Chondrocyte (in vitro differentiated cells): ENCODE measurements at places on chromosomes 1 and 21. TPM values are rescaled to one million over a fixed set of nuclear protein-coding genes. Genes with fewer than 3 reads are reported as not detected.

LEFTY2 gene
- total RNA-seq = 10.2 to 39.6 TPM (median 38.3 TPM) in 3 replicates

GRCh38 chr1:39132505-39133339 is 71.8 kb upstream of the MACF1 start:
- DNase-seq = no peak
- H3K4me3 ChIP-seq = peak overlapping the region; percentile 26
- H3K36me3 ChIP-seq = no peaks in the 10 kb centered on the region
- peaks cover 75% of the 10 kb centered on the region for H3K4me1 ChIP-seq
- H3K27me3 ChIP-seq = no peaks in the 10 kb centered on the region

C1orf185 gene
- not detected in 3 replicates for total RNA-seq

DNA sequence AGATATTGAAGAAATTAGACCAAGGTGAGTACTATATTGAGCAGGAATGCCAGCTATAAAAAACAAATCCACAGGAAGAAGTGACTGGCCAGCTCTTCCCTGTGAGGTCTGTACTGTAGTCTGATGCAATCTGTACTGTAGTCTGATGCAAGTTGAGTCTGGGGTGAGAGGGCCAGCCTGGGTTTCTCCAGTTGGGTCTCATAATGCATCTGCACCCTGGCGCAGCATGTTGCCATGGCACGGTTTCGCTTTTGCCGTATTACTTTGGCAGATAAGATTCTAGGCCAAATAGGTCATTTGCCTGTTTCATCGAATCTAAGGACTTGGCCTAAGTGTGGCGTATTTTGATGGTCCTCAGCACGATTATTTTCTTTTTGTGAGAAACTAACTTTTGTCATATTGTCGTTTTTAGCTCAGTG is 24.4 kb upstream of the PGD start:
- peaks cover 18% of the 10 kb centered on the region for H3K36me3 ChIP-seq
- H3K4me3 ChIP-seq = no peak overlapping the region
- no peaks in the 10 kb centered on the region for H3K27me3 ChIP-seq
- peak overlapping the region; percentile 54 for H3K27ac ChIP-seq
- no peak for DNase-seq
- peaks cover 44% of the 10 kb centered on the region for H3K4me1 ChIP-seq

DNA sequence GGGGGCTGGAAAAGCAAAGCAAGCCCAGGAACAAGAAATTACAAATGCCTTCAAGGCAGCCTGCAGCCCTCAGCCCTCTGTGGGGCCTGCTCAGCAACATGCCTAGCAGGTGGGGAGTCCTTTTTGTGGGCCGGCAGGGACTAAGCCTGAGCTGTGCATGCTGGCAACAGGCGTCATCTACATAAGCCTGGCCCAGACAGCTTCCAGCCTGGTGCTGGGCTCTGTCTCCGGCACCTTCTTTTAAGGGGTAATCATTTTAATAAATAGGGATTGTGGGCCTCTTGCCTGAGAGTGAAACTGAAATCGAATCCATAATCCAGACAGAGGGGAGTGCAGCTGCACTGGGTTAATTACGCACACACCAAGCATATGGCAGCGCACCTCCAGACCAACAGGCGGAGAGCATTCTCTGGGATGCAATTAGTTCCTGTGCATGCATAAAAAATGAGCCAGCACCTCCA is 96.6 kb downstream of the DDX20 start:
- no peaks in the 10 kb centered on the region for H3K4me1 ChIP-seq
- H3K4me3 ChIP-seq = no peak overlapping the region
- DNase-seq = no peak
- H3K27me3 ChIP-seq = peaks cover 61% of the 10 kb centered on the region
- no peaks in the 10 kb centered on the region for H3K36me3 ChIP-seq

GRCh38 chr1:213138391-213138790 is 87.3 kb downstream of the RPS6KC1 start:
- no peaks in the 10 kb centered on the region for H3K27me3 ChIP-seq
- no peak for DNase-seq
- peaks cover 41% of the 10 kb centered on the region for H3K4me1 ChIP-seq
- H3K27ac ChIP-seq = peak overlapping the region; percentile 87
- peaks cover 5% of the 10 kb centered on the region for H3K36me3 ChIP-seq

DNA sequence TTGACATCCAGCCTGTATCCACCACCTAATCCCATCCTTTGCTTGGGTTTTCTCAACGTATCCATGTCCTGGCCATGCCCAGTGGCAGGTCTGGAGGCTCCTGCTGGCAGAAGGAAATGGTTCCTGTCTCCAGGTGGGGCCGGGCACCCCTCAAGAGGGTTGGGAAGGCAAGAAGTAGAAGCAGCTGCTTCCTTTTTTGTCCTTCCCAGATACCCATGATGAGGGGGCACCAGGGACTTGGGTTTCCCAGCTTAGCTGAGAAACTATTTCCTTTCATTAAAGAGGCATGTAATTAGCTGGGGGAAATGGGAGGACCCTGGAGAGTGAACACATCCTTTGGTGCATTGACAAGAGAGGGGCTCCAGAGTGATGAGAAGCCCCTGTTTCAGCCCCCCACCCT is 21.1 kb upstream of the SLC45A3 start:
- no peak overlapping the region for H3K4me3 ChIP-seq
- H3K36me3 ChIP-seq = peaks cover 10% of the 10 kb centered on the region
- no peaks in the 10 kb centered on the region for H3K27me3 ChIP-seq
- no peak overlapping the region for H3K27ac ChIP-seq
- peaks cover 24% of the 10 kb centered on the region for H3K4me1 ChIP-seq

DNA sequence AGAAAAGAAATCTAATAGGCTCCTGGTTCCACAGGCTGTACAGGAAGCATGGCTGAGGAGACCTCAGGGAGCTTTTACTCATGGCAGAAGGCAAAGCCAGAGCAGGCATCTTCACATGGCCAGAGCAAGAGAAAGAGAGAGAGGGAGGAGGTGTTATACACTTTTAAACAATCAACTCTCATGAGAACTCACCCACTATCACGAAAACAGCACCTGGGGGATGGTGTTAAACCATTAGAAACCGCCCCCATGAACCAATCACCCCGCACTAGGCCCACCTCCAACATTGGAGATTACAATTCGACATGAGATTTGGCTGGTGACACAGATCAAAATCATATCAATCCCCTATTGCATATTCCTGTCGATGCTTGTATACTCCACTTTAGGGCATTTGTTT is 93.5 kb downstream of the MRPL39 start:
- no peak for DNase-seq
- no peak overlapping the region for H3K4me3 ChIP-seq
- no peaks in the 10 kb centered on the region for H3K36me3 ChIP-seq
- no peaks in the 10 kb centered on the region for H3K27me3 ChIP-seq
